ENCODE measurements at places on chromosomes 7 and 10. TPM values are rescaled to one million over a fixed set of nuclear protein-coding genes. Genes with fewer than 3 reads are reported as not detected.

Gene ADARB2
- 8.2 TPM for total RNA-seq

- no peak for DNase-seq
Measured at GRCh38 chr7:132055336-132056120, 499.1 kb upstream of the PODXL start.

Gene CDHR1
- 9.3 TPM for total RNA-seq

- DNase-seq, result peak; percentile 31
Measured at GRCh38 chr7:30977896-30978564, 14.3 kb downstream of the GHRHR start.

Gene NRG3
- 27.1 TPM for total RNA-seq

Measured in cerebellum (tissue), 4 donors.